RPMI8226 (cell line): ENCODE measurements at places on chromosomes 11 and 22.

- no peak for DNase-seq
Measured at GRCh38 chr11:44430140-44430539, 120.2 kb upstream of the ALX4 start.

- no peak for DNase-seq
Measured at GRCh38 chr11:132746305-132746704, 786.0 kb downstream of the OPCML start.

GRCh38 chr11:67355794-67356386 is 2.5 kb upstream of the POLD4 start:
- no peak for DNase-seq

GRCh38 chr11:8777907-8778767 is 95.5 kb downstream of the RPL27A start:
- no peak for DNase-seq

GRCh38 chr22:46594947-46595298 is 25.3 kb upstream of the GRAMD4 start:
- no peak for DNase-seq

- peak; percentile 45 for DNase-seq
Measured at GRCh38 chr11:123478352-123478987, 48.4 kb downstream of the GRAMD1B start.
